Heart right ventricle (tissue), 16 donors: ENCODE measurements at places on chromosomes 7 and 10.
A peak's percentile ranks its signal among the peaks of the same experiment; 100 is the strongest.

- H3K36me3 ChIP-seq, result no peaks in the 10 kb centered on the region
- H3K4me1 ChIP-seq, result no peaks in the 10 kb centered on the region
- DNase-seq, result no peak
- H3K27ac ChIP-seq, result no peak overlapping the region
- no peaks in the 10 kb centered on the region for H3K27me3 ChIP-seq
- H3K4me3 ChIP-seq, result no peak overlapping the region
Measured at GRCh38 chr7:7434329-7434728, 101.3 kb downstream of the COL28A1 start.

DNA sequence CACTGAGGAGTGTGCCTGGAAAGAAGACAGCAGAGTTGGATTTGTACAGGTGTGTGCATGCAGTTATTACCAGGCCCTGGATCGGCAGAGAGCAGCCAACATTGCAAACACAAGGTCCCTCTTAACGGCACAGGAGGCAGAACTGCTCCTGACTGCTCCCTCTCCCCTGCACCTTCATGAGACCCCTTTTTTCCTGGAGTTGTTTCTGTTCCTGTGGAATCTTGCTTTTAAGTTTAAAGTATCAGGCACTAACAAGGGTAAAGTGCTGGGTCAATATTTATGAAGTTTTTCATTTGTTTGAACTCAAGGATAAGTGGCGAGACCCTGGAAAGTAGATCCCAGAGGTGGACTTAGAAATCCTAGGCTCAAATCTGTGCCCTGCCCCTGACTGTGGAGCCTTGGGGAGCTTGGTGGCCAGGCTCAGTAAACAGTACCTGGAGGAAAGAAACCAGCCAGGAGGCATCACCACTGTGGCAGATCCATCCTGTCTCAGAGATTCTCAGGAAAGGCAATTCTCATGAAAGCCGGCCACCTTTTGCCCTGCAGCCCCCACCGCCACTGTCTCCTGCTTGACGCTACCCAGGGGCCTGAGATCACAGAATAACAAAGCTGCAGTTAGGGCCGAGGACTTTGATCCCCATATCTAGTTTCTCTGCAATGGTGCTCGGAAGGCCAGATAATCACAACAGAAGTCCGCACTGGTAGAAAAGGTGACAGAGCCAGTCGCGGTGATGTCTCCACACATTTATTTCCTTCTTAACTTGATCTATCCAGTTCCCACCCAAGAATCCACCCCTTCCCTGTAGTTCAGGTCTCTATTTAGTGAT is 36.7 kb downstream of the DDC start:
- no peak for DNase-seq
- H3K4me1 ChIP-seq, result no peaks in the 10 kb centered on the region
- no peaks in the 10 kb centered on the region for H3K36me3 ChIP-seq
- peaks cover 10% of the 10 kb centered on the region for H3K27me3 ChIP-seq
- H3K4me3 ChIP-seq, result no peak overlapping the region
- H3K27ac ChIP-seq, result no peak overlapping the region

- no peak for DNase-seq
- no peak overlapping the region for H3K27ac ChIP-seq
- H3K36me3 ChIP-seq, result no peaks in the 10 kb centered on the region
- H3K27me3 ChIP-seq, result no peaks in the 10 kb centered on the region
- H3K4me3 ChIP-seq, result no peak overlapping the region
Measured at GRCh38 chr10:121312587-121312986, 285.7 kb downstream of the FGFR2 start.

DNA sequence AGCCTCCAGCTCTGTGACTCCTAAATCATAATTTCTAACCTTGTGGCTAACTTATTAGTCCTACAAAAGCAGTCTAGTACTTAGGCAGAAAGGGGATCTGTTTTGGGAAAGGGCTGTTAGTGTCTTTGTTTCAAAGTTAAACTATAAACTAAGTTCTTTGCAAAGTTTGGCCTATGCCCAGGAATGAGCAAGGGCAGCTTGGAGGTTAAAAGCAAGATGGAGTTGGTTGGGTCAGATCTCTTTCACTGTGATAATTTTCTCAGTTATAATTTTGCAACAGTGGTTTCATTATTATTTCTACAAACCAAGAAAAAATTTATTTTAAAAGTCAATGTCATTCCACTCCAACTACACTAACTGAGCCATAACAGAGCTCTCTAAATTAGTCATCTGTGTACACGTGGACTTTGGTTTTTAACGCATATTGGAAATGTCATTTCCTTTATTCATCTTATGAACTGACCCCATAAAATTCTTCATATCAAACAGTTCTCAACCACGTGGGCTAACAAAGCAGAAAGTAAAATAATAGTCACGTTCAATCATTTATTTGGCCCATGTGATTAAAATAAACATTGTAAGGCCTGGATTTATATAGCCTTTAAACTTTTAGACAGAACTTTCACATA is 143.2 kb upstream of the C7orf33 start:
- no peak overlapping the region for H3K4me3 ChIP-seq
- no peak for DNase-seq
- no peaks in the 10 kb centered on the region for H3K4me1 ChIP-seq

GRCh38 chr7:93779115-93779514 is 111.4 kb downstream of the TFPI2 start:
- no peaks in the 10 kb centered on the region for H3K36me3 ChIP-seq
- no peaks in the 10 kb centered on the region for H3K4me1 ChIP-seq
- no peak overlapping the region for H3K4me3 ChIP-seq
- peak overlapping the region; percentile 21 for H3K27ac ChIP-seq
- no peak for DNase-seq

DNA sequence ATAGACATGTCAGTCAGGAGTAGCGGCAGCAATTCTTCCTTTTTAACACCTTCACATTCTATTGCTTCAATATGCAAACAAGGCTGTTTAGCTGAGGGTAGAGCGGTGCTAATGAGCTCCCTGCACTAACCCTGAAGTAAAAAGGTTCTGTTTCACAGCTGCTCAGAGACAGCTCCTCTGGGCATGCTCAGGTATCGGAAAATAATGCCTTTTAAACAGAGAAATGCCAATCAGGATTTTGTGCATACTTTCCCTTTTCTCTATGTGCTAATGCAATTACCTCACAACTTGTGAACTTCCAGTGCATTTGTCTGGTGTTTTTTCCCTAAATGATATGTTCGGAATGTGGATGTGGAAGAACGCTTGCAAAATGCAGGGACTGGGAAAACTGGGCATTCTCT is 307.7 kb upstream of the FZD8 start:
- DNase-seq, result no peak
- H3K4me3 ChIP-seq, result no peak overlapping the region
- no peaks in the 10 kb centered on the region for H3K27me3 ChIP-seq
- H3K36me3 ChIP-seq, result no peaks in the 10 kb centered on the region

- no peak for DNase-seq
- no peak overlapping the region for H3K4me3 ChIP-seq
- H3K27ac ChIP-seq, result peak overlapping the region; percentile 92
- H3K4me1 ChIP-seq, result peaks cover 29% of the 10 kb centered on the region
- no peaks in the 10 kb centered on the region for H3K36me3 ChIP-seq
Measured at GRCh38 chr10:89645742-89646172, 715 bp upstream of the PANK1 start.

DNA sequence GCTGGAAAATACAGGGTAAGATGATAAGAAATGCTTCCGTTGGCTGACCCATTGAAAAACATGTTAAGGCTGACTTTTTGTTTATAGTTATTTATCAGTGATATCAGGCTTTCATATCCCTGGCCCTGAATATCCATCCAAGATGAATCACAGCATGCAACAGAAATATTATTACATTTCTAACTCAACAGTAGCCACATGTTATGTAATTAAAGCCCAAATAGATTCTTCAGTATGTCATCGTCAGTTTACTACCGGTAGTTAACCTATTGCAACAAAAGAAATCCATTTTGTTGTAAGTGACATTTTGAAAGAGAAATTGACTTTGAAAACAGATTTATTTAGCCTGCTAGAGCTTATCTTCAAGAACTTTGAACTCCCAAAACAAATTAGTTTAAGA is 354.1 kb upstream of the CELF2 start:
- H3K4me3 ChIP-seq, result no peak overlapping the region
- H3K27ac ChIP-seq, result no peak overlapping the region
- H3K27me3 ChIP-seq, result no peaks in the 10 kb centered on the region
- peaks cover 22% of the 10 kb centered on the region for H3K4me1 ChIP-seq
